Thyroid gland (tissue), 4 donors: ENCODE measurements at places on chromosomes 2 and 18. TPM values are rescaled to one million over a fixed set of nuclear protein-coding genes. Genes with fewer than 3 reads are reported as not detected.
A peak's percentile ranks its signal among the peaks of the same experiment; 100 is the strongest.

Gene ESCO1
- total RNA-seq, result 29.8 TPM

Gene OR6B2
- total RNA-seq, result not detected

Gene CCL20
- not detected for total RNA-seq

Gene DNAJC5G
- 0.33 TPM for total RNA-seq

Gene PLGLB1
- total RNA-seq, result 2.3 TPM

DNA sequence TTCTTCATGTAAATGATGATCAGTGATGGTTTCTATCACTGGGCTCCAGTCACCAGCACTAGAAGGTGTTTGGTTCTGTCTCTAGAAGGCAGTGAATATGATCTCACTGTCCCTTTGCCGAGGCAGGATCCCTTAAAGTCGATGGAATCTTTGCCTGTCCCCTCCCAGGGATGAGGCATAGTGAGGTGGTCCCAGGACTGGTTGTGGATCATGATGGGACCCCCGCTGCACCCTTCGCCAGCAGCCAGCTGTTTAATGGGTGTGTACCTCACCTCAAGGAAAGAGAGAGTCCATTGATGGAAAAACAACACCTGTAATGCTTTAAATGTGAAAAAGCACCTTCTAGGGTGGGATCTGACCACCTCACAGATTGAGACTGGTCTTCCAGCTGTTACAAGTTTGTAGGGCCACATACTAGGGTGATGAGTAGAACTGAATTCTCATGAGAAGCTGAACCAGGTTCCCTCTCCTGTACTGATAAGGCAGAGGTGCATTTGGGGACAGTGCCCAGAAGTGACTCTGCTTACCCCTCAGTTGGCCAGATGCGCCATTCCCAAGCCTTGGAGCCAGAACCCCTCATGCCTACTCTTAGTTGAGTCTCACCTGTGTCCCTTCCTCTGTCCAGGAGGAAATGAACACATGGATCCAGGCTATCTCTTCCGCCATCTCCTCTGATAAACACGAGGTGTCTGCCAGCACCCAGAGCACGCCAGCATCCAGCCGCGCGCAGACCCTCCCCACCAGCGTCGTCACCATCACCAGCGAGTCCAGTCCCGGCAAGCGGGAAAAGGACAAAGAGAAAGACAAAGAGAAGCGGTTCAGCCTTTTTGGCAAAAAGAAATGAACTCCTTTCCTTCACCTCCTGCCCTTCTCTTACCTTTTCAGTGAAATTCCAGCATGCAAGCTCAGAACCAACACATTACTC is 55.5 kb upstream of the EML6 start:
- no peak for DNase-seq

DNA sequence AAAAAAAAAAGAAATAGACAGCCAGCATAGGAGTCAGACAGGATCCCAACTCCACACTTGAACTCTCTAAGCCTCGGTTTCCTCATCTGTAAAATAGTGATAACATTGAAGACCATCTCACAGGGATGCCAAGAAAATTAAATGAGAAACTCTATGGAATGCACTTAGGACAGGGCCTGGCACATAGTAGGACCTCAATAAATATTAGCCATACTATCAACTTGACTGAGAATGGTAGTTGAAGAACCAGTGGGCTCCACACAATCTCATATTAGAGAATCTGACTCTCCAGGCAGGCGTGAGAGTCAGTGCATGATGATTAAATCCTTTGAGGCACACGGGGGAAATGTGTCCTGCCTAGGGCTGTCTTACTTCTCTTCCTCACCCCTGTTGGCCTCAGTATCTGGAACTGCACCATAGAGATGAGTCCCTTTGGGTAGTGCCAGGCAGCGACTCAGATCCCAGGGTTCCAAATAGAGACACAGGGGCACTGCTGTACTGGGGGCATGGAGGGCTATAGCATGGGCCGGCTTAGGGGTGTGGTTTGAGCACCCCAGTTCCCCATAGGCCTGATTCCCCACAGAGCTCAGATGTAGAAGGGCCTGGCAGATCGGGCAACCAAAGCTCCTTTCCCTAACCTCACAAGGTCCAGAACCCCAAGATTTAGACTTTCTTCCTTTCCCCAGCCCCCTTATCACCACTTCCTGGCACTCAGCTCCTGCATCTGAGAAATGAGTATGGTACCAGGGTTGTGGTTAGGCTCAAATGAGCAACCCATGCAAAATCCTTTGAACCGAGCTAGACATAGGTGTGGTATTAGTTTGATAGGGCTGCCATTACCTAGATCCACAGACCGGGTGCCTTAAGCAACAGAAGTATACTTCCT is 51.3 kb upstream of the CAB39 start:
- no peak for DNase-seq

DNA sequence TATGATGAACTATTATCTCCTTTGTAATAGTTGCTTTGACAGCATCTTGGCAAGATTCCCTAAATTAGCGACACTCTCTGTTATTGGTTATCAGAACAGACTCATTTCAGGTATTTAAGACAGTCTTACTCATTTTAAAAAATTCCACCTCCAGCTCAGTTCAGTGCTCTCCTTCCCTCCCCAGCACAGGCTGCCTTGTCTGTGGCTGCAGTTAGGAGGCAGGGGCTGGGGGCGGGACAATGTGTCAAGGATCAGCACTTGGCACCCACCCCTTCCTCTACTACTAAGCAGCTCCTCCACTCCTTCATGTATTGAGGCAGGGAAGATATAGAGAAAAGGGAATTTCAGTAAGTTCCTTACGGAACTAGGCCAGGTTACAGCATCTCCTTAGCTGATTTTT is 85.0 kb downstream of the VSNL1 start:
- no peak for DNase-seq

DNA sequence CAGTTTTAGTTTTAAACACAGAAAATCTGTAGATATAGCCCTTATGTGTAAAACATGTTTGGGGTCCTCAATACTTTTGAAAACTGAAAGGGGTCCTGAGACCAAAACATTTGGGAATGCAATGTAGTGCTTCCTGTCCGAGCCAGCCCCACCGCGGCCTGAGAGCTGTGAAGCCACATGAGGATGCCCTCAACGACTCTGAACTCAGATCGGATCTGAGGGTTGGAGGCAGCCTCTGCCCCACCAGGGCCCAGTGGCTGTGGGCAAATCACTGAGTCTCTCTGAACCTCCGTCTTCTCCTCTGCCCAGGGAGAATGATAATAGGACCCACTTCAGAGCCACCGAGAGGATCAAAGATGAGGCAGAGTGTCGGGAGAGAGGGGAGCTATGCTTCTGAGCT is 33.4 kb upstream of the HPCAL1 start:
- DNase-seq, result no peak

DNA sequence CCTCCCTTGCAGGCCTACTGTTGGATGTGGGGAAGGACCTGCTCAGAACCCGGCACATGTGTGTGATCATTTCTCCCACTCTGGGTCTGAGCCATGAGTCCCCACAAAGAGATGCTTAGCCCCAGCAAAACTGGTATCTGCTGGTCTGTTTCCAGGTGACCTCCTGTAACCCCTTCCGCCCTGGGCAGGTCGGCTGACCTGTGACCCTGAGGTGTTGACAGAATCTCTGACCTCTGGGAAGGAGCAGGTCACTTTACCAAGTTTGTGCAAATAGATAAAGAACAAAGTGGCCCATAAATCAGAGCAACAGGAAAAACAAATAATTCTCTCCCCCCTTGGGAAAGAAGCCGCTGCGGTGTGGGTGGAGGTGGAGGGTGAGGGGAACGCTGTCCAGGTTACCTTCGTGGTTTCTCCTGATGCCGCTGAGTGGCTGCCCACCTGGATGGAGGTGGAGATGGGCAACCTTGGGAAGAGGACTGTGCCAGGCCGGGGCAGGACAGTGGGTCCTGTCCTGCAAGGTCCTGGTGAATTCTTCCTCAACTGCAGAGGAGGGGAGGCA is 174.0 kb upstream of the MYCN start:
- no peak for DNase-seq

GRCh38 chr2:3051266-3051665 is 326.4 kb downstream of the EIPR1 start:
- DNase-seq, result no peak

- DNase-seq, result no peak
Observed at GRCh38 chr18:52829876-52830405, 489.9 kb downstream of the DCC start.

DNA sequence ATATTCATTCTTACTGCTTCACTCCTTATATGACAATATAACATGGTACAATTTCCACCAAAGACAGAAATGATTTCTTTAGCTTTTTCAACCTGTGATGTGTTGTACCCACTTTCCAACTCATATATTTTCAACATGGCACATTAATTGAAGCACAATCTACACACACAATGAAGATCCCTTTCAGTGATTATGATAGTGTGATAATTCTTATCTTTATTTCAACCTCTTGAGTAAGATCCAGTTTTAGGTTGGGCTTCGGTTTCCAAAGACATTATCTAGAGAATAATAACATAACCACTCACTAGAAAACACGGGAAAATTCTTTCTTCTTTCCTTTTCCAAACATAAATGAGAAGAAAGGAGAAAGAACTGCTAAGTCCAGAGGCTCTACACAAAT is 3.4 kb upstream of the DSG3 start:
- no peak for DNase-seq

DNA sequence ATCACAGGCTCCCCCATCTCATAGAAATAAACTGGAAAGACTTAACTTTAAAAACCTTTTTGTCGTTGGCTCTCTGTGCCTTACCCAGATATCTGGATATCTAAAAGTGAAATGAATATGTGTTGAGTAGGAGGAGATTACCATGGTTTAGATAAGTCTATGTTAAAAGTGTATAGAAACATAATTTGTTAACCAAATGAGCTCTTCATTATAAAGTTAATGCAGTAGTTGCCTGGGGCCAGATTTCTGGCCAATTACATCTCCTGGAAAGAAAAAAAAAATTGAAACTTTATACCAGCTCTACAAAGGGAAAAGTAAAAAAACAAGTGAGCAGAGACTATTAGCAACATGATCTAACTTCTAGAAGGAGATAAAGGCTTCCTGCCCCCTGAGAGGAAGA is 259.6 kb upstream of the UBE2E3 start:
- DNase-seq, result no peak

DNA sequence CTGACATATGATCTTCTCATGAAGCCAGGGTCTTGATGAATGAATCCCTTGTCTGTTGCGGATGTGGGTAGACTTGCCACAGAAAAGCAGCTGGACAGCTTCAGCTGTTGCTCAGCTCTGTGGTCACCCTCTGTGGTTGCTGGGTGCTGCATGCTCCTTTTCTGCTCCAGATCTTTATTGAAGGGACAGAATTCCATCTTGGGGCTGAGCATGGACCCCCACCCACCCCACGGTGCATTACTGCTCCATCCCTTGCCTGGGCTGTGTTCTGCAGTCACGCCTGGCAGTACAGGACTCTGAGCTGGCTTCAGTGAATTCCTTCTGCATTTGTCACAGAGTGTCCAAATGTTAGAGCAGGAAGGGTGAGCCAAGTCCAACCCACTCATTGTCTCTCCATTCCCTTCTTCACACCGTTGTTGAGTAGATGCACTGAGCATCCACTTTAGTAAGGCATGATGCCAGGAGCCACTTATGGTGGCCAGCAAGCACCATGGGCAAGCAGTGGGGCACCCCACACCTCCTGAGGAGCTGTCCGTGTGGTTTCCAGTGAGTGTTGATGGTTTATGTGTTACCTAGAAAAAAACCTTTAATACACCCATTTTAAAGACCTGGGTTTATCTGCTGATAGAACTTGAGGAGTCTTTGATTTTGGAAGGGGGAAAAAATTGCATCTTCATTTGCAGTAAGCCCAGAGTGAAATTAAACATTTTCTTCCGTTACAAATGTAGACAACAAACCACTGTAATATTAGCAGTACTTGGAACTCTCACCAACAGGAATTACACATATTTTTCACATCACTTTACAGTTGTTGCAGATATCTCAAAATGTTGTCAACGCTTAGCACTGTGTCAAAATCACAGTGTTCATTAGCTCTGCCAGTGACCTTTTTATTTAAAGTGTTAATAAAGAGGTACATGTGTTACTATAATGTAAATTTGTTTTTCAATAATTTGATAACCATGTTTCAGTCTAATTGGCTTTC is 14.7 kb upstream of the ITGB6 start:
- peak; percentile 79 for DNase-seq

GRCh38 chr18:54165450-54165849 is 59.0 kb downstream of the MBD2 start:
- no peak for DNase-seq

- no peak for DNase-seq
Observed at GRCh38 chr2:50225021-50225928, 806.7 kb downstream of the NRXN1 start.

- no peak for DNase-seq
Observed at GRCh38 chr2:67596871-67597270, 199.7 kb downstream of the ETAA1 start.

GRCh38 chr18:45686891-45687611 is 36.9 kb upstream of the SLC14A1 start:
- no peak for DNase-seq

- no peak for DNase-seq
Observed at GRCh38 chr2:84870306-84870705, 10.6 kb downstream of the TRABD2A start.
